T-cell (primary cell): ENCODE measurements at places on chromosomes 2 and 18. TPM values are rescaled to one million over a fixed set of nuclear protein-coding genes. Genes with fewer than 3 reads are reported as not detected.

HOXD10 gene
- total RNA-seq: not detected

PROKR1 gene
- total RNA-seq: not detected

ACADL gene
- total RNA-seq: not detected

PTPN4 gene
- total RNA-seq: 110 TPM

LRRC30 gene
- total RNA-seq: not detected

GRCh38 chr2:109238580-109238979 lies 109.6 kb downstream of the SH3RF3 start:
- no peak overlapping the region for H3K4me3 ChIP-seq
- H3K4me1 ChIP-seq: peaks cover 11% of the 10 kb centered on the region
- no peaks in the 10 kb centered on the region for H3K27me3 ChIP-seq
- peak; percentile 30 for DNase-seq

GRCh38 chr2:39648580-39648979 lies 17.1 kb upstream of the TMEM178A start:
- DNase-seq: no peak
- no peaks in the 10 kb centered on the region for H3K4me1 ChIP-seq
- no peaks in the 10 kb centered on the region for H3K36me3 ChIP-seq
- no peak overlapping the region for H3K4me3 ChIP-seq
- no peaks in the 10 kb centered on the region for H3K27me3 ChIP-seq

GRCh38 chr2:109266496-109266895 lies 137.5 kb downstream of the SH3RF3 start:
- no peak overlapping the region for H3K4me3 ChIP-seq
- H3K36me3 ChIP-seq: no peaks in the 10 kb centered on the region
- H3K27me3 ChIP-seq: peaks cover 11% of the 10 kb centered on the region
- DNase-seq: no peak
- no peak overlapping the region for H3K27ac ChIP-seq

DNA sequence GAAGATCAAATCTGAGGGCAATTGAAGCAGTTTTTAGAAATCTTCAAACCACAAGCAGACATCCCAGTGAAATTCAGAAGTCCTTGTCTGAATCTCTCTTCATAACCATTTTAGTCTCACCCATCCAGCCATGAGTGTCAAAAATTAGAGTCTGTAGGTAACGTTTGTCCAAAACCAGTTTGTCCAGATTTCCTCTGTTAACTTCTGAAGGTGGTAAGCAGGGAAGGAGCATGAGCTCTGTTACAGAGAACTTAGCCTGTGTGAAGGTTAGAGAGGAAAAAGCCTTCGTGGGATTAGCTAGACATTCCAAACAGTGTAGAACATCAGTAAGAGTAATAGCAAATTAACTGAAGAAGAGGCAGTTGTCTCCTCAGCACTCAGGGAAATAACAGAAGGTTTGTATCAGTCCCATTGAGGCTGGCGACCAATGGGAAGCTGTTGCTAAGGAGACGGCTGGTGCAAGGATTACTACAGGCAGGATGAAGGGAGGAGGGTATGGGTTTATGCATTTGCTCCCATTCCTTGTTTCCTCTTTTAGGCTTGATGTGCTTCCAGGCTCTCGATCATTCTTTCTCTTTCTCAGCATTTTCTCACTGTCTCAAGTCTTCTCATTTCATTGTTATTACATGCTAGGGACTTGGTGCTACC lies 8.7 kb upstream of the GPR155 start:
- H3K4me1 ChIP-seq: peaks cover 37% of the 10 kb centered on the region
- peak overlapping the region; percentile 95 for H3K27ac ChIP-seq
- no peak for DNase-seq
- H3K27me3 ChIP-seq: no peaks in the 10 kb centered on the region

DNA sequence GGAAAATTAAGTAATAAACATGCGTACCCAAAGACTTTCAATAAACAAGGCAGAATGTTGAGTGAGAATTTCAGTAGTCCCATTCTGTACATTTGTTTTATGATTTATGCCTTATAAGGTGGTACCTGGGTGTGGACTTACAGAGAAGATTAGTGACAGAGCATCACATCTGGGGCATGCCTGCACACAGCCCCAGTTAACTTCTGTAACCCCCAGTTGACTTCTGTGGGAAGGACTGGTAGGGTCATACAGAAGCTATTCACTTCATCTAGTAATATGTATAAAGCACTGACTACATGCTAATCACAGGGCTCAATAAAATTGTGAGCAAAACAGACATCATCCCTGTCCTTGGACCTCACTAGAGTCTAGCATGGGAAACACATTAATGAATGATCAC lies 16.1 kb downstream of the MREG start:
- H3K27ac ChIP-seq: no peak overlapping the region
- H3K36me3 ChIP-seq: peaks cover 7% of the 10 kb centered on the region
- no peak for DNase-seq
- H3K4me3 ChIP-seq: no peak overlapping the region
